ENCODE measurements at places on chromosomes 12 and 14.

DNA sequence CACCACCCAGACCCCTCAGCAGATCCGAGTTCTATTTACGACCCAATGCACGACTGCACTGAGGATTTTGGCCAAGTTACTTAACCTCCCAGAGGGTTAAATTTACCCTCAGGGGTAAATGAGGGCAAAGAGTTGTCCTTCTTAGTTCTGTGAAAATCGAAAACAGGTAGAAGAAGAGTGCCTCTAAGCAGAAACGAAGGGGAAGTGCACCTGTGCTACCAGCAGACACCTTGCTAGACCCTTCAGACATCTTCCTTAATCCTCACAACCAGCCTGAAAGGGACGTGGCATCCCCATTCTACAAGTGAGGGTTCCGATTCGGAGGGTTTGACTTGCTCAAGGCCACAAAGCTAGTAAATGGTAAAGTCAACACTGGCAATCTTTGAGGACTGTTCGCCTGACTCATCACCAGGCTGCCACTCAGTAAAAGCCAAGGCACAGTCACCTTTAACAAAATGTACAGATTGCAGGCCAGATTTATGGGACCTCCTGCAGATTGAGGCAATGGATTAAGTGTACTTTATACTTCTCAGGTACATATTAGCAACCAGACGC lies 1.6 kb downstream of the GSG1 start:
- no peak for DNase-seq

DNA sequence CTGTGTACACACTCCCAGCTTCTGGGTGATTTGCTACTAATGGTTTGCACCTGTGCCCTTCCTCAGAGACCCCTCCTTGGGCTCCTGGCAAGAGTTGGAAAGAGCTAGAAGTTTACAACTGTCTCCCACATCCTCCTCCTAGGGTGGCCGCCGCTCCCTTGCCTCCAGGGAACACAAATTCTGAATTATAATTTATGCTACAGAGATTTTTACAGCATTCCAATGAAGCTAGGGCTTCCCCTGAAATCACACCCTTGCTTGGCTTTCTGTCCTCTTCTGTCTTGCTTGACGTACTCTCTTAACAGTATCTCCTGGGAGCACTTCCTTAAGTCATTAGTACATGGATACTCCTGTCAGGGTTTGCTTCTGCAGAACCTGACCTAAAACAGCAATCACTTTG lies 180.2 kb downstream of the KCNA5 start:
- no peak for DNase-seq

GRCh38 chr12:57783861-57784260 lies 1.3 kb downstream of the TSFM start:
- DNase-seq: no peak

GRCh38 chr12:106774808-106775524 lies 484 bp downstream of the RIC8B start:
- peak; percentile 35 for DNase-seq

- DNase-seq: no peak
These were observed 45.3 kb downstream of the IQSEC3 start for GRCh38 chr12:111699-112493.

- no peak for DNase-seq
These were observed 78.7 kb upstream of the PSMC1 start for GRCh38 chr14:90177539-90178189.
